ENCODE measurements at places on chromosomes 12 and 14.

GRCh38 chr12:3792623-3793288 lies 39.8 kb upstream of the CRACR2A start:
- DNase-seq: no peak

DNA sequence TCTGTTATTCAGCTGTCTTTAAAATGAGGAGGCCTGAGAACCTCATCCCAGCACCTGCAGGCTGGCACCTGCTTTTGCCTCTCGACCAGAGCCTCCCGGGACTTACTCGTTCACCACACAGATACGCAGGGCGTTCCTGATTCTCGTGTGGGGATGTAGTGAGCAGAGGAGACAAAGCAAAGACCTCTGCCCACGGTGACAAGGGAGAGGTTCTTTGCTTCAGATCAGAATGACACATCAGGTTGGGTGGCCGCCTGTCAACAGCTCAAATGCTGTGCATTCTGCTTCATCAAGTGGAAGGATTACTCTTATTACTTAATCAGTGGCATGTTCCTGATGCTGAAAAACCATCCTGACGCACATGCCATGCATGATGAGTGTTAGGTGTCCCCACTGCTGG lies 24.4 kb downstream of the DEGS2 start:
- no peak for DNase-seq

- no peak for DNase-seq
Measured at GRCh38 chr14:77097006-77097699, 905 bp upstream of the CIPC start.

DNA sequence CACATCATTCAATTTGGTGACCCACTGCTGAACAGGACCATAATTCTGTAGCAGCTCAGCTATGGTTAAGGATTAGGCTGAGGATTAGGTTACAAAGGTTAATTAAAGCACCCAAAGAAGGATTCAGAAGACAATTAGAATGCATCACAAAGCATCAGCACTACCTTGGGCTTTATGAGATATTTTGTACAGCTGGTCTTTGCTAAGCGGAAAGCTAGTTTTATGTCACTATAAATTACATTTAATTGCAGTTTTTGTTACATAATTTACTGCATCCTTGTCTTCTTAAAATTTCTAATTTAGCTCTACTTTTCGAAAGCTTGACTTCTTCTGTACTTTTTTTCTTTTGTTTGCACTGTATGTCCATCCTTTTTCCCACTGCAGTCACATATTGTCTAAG lies 711.5 kb downstream of the RPS29 start:
- no peak for DNase-seq

DNA sequence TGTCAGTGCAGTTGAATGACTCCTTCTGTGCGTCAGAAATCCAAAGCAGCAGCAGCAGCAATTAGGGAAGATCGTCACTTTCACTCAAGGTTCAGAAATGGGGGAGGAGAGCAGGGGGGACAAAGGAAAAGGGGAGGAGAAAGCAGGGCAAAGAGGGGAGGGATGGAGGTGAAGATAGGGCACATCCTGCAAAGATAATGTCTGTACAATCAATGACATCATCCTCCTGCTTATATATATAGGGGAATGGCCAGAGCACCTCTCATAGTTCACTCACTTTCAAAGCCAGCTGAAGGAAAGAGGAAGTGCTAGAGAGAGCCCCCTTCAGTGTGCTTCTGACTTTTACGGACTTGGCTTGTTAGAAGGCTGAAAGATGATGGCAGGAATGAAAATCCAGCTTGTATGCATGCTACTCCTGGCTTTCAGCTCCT lies at the start of gene NTS:
Gene NTS (plus strand): TSS at position 265 of the 431 bp plus-strand sequence. CDS start 109 bp downstream, at position 374.
- no peak for DNase-seq

DNA sequence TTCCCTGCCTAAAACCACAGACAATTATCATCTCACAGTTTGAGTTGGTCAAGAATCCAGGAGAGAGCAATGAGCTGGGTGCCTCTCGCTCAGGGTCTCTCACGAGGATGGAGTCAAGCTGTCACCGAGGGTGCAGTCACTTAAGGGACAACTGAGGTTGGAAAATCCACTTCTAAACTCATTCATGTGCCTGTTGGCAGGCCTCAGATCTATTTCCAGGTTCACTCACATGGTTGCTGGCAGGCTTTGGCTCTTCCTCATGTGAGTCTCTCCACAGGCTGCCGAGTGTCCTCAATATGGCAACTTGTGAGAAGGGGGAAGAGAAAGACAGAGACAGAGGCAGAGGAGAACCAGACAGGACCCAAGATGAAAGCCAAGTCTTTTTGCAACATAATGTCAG lies 10.5 kb upstream of the OR10P1 start:
- DNase-seq: no peak
